ENCODE measurements at places on chromosomes 5 and 9.
A peak's percentile ranks its signal among the peaks of the same experiment; 100 is the strongest.

GRCh38 chr9:106309925-106310324 is 553.0 kb upstream of the ZNF462 start:
- DNase-seq, result no peak

DNA sequence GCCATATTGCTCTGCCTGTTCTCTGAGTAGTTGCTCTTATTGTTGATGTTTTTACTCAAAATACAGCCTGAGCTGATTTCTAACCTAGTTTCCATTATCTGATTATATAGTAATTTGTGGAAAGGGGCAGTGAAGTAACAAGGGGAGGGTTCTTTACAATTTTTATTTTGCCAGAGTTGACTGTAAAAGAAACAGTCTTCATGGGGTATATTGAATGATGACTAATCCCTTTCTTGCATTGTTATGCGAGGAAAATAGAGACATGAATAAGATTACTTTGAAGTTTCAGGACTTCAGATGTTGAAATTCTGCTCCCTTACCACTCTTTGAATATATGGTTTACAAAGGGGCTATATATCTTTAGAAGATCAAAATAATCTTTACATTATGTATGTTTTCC is 9.1 kb upstream of the LRRC70 start:
- no peak for DNase-seq

GRCh38 chr5:25516141-25516540 is 871.4 kb upstream of the CDH10 start:
- no peak for DNase-seq

GRCh38 chr5:14397717-14398116 is 183.9 kb upstream of the OTULINL start:
- no peak for DNase-seq

- DNase-seq, result no peak
These were observed 17.1 kb downstream of the ENG start for GRCh38 chr9:127837346-127837745.

GRCh38 chr9:115202960-115203751 is 85.2 kb upstream of the TNC start:
- no peak for DNase-seq

GRCh38 chr5:52759331-52759730 is 28.4 kb upstream of the ITGA1 start:
- no peak for DNase-seq

DNA sequence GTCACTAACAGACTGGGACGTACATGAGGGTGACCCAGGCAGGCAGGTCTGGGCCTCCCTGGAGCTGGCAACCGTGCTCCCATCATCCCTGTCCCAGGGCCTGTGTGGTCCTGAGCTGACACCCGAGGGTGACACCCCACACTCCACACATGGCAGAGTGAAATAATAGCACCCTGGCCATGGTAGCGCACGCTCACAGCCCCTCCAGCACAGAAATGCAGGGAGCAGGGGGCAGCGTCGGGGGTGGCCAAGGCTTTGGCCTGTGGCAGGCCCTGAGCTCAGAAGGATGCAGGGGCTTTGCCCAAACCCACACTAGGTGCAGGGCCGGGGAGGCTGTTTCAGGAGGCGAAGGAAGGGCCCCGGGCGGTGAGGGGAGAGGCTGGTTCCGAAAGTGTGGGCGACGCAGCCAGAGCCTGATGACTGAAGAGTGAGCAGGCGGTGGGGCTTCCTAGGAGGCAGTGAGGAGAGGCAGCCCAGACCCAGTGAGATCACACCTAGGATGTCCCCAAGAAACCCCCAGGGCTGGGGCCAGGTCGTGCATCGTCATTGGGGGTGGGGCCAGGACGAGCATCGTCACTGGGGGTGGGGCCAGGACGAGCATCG is 12.9 kb downstream of the OR2V2 start:
- DNase-seq, result peak; percentile 78

- DNase-seq, result no peak
These were observed 161.8 kb upstream of the VLDLR start for GRCh38 chr9:2459756-2460155.

GRCh38 chr9:34334337-34334824 is 5.0 kb downstream of the NUDT2 start:
- DNase-seq, result no peak

- no peak for DNase-seq
These were observed 83.1 kb downstream of the HINT1 start for GRCh38 chr5:131081913-131082488.

DNA sequence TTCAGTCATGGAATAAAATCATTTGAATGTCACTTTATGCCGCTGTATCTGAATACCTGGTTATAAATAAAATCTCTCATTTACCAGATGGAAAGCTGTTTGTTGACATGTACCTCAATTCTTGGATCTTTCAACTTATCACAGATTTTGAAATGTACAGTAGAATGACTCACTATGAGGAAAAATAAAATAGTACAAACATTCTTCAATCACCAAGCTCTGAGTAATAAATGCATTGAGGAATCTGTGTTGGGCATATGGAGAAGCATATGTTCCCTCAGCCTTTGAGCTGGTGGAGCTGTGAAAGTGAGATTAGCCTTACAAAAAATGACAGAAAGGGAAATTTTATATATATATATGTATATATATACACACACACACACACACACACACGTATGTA is 175.4 kb downstream of the KIAA0825 start:
- no peak for DNase-seq

- no peak for DNase-seq
These were observed 174.0 kb downstream of the FGF18 start for GRCh38 chr5:171593401-171593800.

- DNase-seq, result peak; percentile 87
These were observed 14.1 kb downstream of the SEMA4D start for GRCh38 chr9:89483592-89484474.

- no peak for DNase-seq
These were observed 77.9 kb downstream of the SLCO4C1 start for GRCh38 chr5:102218159-102218558.

DNA sequence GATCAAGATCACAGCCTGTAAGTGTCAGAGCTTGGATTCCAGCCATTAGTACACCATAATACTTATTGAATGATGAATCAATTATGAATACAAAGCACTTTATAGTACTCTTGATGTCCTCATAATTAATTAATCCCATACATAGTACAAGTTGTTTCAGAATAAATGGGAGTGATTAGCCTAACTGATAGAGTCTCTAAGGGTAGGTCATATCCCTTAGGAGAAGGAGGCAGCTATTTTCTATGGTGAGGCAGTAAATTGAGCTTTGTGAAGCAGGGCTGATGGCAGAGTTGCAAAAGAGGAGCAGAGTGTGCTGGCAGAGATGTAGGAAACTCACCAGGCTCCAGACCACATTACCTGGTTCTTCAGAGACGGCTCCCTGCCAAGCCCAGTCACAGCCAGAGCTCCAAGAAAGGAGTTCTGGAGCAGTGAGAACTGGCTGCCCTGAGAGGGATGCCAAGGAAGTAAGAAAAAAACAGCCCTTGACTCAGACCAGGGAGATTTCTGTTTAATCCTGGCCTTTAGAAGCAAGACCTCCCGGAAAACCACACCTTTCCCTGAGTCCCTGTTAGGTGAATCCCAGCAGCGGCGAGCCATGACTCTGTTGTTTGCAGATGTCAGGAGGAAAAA is 112.9 kb downstream of the SH3TC2 start:
- no peak for DNase-seq

- no peak for DNase-seq
These were observed 56.4 kb downstream of the BARX1 start for GRCh38 chr9:93898502-93899426.

DNA sequence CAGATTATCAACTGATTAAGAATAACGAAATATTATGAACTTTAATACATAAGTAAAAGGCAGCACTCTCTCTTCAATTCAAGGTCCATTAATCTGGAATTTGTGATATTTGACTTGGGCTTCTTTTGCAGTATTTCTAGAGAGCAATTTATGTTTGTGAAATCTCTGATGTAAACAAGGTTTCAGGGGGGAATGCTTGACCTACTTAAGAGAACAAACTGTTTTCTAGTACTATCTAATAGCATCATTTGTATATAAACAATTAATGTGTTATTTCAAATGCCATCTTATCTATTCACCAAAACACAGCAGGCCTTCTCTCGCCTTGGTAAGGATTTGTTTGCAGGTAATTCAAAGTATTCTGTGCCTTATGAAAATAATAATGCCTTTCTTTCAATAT is 103.6 kb upstream of the FST start:
- no peak for DNase-seq

DNA sequence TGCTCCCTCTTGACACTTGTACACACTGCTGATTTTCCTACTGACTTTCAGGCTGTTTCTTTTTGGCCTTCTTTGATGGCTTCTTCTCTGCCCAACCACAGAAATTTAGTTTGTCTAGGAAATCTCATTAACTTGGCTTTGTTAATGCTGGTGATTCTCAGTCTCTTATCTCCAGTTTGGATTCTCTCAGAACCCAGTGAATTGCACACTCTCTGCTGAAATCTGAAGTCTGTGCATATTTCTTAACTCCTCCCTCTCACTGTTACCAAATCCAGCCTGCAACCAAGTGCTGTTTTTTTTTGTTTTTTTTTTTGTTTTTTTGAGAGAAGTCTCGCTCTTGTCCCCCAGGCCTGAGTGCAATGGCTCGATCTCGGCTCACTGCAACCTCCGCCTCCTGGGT is 117.2 kb downstream of the CDC42SE2 start:
- no peak for DNase-seq

GRCh38 chr5:56951126-56951945 is 587 bp downstream of the MIER3 start:
- peak; percentile 49 for DNase-seq

GRCh38 chr5:122404653-122405362 is 92.8 kb downstream of the SNCAIP start:
- no peak for DNase-seq

GRCh38 chr5:137040024-137040423 is 459.1 kb downstream of the SPOCK1 start:
- no peak for DNase-seq

DNA sequence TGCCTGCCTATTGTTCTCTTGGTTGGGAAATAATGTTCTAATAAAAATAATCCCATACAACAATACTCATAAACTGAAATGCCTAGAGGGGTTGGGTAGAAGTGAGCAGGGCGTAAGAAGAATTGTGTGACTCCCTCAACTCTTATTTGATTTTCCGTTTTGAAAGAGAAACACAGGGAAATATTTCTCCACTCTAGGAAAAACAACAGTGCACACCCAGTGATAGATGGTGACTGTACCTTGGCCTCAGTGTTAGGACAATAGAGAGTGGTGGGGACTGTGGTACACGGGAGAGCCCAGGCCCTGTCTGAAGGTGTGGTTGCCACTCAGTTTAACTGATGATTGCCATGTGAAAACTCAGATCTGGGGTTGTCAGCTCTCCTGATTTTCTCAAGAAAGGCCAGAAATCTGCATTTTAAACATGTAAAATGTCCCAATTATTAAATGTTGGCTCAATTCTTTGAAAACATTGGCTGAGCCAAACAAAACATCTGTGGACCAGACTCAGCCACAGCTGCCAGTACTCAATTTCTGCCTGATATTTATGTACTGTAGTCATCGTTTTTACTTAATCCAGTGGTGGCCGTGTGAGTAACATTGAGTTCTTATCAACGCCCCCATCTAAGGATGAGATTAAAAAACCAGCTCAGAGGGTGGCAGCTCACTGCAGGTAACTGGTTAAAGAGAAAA is 103.8 kb upstream of the ZNF618 start:
- no peak for DNase-seq

DNA sequence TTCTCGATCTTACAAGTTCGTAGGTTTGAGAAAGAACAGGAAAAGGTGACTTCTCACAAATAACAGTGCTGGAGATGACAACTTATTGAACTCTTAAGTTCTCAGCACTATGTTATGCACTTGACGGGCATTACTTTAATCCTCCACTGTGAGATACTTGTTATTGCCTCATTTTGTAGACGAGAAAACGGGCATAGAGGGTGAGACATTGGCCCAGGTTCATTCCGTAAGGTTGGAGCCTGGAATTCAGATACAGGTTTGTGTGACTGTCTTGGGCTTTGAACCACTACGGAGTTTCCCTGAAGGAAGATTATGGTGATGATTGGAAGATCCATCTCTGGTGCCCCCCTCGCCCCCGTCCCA is 657 bp downstream of the MAT2B start:
- DNase-seq, result no peak

GRCh38 chr9:110579034-110579861 is at the start of gene SVEP1:
SVEP1 (minus strand) TSS chr9:110579741; CDS start chr9:110579543, 198 bp downstream.
- peak; percentile 20 for DNase-seq

DNA sequence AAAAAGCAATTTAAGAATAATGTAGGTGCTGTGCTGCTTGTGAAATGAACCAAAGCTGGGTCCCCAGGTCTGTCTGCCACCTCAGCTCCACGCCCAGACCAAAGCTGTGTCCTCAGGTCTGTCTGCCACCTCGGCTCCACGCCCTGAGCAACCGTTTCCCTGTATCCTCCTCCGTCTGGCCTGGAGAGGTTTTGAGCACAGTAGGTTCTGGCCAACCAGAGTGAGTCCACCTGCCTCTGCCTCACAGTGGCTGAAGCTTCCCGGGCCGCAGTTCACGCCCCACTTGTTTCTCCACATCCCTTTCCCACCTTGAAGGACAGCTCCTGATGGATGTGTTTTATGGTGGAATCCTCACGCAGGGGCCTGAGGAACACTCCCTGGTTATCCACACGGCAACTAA is 120.5 kb downstream of the ADAMTS2 start:
- DNase-seq, result no peak

DNA sequence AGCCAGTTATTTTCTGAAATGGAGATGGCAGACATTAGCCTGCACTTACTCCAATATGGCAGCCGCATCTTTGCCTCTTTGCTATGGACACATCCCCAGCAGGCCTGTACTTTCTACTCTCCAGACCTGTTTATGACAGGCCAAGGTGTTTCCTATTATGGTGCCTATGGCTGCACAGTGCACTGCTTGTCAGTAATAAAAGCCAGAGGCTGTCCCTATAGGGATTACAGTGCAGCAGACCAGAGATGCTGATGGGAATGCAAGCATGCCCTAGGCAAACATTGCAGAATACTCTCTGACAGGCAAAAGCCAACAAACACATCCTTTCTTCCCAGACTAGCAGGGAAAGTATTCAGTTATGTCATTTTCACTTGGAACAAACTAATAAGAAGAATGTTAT is 442.9 kb downstream of the RAB3C start:
- no peak for DNase-seq

DNA sequence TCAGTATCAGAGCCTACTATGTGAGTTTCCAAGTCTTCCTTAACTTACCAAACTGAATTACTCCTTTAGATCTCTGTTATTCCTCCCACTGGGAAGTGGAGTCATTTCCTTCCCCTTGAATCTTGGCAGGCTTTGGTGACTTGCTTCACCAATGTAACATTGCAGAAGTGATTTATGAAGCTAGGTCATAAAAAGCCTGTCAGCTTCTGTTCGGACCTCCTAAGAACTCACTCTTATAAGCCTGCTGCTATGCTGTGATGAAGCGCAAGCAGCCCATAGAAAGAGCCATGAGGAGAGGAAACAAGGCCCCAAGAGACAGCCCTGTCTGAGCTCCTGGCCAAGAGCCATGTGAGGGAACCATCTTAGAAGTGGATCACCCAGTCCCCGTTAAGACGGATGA is 14.2 kb upstream of the FOXB2 start:
- no peak for DNase-seq
